ENCODE measurements at places on chromosomes 12 and 14.

- no peak for DNase-seq
These were observed 252.6 kb downstream of the FOXN3 start for GRCh38 chr14:89164168-89165073.

- DNase-seq, result no peak
These were observed 50.4 kb downstream of the CYP46A1 start for GRCh38 chr14:99734406-99735051.

- no peak for DNase-seq
These were observed 1945.1 kb upstream of the SEL1L start for GRCh38 chr14:83478741-83479140.

DNA sequence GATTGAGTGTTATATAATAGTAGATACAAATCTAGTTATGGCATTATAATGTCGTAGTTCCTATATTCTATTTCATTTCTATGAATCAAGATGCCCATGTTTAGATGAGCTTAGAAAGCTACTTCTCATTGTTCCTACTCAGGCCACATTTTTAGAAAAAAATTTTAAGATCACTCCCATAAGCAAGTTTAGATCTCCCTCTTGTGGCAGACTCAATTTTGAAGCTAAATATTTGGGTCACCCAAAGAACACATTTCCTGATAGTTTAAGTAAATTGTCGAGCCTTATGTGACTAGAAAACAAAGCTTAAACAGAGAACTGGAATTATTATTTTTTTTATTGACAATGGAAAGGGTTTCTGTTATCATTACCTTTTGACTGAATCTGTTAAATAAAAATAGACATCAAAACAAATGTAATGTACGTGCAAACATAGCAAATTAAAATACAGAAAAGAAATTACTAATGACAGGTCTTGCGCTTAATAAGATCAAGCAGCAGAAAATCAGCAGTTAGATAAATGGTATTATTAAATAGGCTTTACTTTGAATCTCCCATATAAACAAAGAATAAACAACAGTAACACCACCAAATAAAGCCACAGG lies 180.2 kb downstream of the ACSS3 start:
- no peak for DNase-seq

DNA sequence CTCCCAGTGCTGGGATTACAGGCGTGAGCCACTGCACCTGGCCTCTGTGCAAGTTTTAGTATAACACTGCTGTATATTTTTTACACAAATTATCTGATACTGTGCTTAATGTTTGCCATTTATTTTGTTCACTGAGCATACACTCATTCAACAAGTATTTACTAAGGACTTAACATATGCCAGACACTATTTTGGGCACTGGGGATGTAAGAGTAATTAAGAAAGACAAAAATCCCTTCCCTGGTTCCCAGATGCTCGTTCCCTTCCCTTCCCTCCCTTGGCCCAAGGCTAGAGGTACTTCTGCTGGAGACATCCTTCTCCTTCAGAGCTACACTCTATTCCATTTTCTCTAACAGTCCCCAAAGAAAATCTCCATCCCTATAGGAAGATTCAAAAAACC lies 12.5 kb downstream of the CIT start:
- no peak for DNase-seq

DNA sequence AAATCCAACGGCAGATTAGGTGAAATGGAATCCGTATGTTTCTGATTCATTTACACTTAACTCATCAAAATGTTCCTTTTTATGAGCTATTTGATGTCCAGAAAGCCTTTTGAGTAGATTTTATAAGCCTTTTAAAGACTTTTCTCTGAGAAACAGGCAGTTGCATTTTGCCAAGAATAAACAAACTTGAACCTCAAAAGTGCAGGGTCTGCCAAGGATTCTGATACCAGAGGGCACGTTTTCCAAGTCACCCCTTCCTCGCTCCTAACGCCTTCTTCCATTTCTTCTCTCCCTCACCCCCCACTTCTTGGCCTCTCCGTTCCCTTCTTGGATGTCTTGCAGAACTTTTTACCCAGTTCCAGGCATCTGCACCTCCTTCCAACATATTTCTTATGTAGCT lies 200.6 kb upstream of the TBX3 start:
- no peak for DNase-seq

DNA sequence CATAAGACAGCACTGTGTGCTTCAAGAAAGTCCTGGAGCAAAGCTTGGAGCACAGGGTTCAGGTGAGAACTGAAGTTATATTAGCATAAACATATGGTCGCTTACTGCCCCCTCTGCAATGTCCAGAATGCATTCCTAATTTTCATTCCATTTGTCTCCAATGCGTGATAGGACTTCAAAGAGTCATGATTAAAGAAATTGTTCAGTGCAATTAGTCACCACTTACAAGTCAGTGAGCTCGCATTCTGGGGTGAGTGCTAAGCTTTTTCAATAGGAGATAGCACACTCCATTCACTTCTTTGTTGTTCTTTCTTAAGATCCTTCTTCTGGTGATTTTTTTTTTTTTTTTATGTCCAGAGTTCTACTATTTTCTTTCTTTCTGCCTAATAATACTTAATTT lies 398.4 kb downstream of the SYT1 start:
- no peak for DNase-seq

GRCh38 chr12:98751580-98752115 lies 106.6 kb downstream of the APAF1 start:
- DNase-seq, result no peak

GRCh38 chr14:84225268-84225667 lies 1304.7 kb upstream of the FLRT2 start:
- no peak for DNase-seq

- peak; percentile 13 for DNase-seq
These were observed at the start of gene ASIC1 for GRCh38 chr12:50057000-50057841. Gene ASIC1 (plus strand): TSS chr12:50057596. CDS start chr12:50058767, 1,171 bp downstream.

DNA sequence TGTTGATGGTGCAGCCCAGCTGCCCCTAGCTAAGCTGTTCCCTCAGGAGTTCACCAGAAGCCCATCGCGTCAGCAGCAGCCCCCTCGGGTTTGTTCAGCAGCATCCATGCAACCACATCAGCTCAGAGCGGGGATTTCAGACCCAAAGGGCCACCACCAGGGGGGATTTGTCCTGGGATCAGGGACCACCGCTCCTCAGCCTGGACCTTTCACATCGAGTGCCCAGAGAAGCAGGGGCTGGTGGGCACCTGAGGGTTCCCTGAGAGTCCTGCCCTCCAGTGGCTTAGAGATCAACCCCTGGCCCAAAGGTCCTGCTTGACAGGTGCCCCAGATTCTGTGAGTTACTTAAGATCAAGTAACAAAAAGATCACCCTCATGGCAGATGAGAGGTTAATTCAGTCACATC lies 65.9 kb upstream of the C14orf180 start:
- no peak for DNase-seq

- no peak for DNase-seq
These were observed 24.7 kb upstream of the TMED10 start for GRCh38 chr14:75201087-75201486.

GRCh38 chr14:74867673-74868072 lies 8.3 kb downstream of the PROX2 start:
- no peak for DNase-seq

- DNase-seq, result no peak
These were observed 52.8 kb upstream of the STXBP6 start for GRCh38 chr14:25102788-25103187.

GRCh38 chr12:110670161-110670701 lies 18.7 kb downstream of the HVCN1 start:
- DNase-seq, result no peak

DNA sequence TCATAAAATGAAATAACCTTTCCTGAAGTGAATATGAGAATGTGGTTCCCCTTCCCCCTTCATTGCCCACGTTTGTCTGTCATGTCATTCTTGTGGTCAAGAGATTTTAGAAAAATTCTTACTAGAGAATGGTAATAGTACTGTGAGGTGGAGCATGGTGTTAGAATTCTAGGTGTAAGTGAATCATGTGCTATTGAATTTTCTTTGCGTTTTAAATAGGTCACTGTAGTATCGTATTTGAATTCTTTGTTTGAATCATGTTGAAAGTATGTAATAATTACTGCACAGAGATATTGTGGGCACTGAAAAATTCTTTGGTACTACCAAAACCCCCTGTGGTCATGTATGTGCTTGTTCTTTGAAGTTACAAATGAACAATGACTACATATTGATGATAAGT lies 49.9 kb downstream of the FUT8 start:
- no peak for DNase-seq

GRCh38 chr12:83538361-83538965 lies 851.8 kb downstream of the TMTC2 start:
- no peak for DNase-seq

DNA sequence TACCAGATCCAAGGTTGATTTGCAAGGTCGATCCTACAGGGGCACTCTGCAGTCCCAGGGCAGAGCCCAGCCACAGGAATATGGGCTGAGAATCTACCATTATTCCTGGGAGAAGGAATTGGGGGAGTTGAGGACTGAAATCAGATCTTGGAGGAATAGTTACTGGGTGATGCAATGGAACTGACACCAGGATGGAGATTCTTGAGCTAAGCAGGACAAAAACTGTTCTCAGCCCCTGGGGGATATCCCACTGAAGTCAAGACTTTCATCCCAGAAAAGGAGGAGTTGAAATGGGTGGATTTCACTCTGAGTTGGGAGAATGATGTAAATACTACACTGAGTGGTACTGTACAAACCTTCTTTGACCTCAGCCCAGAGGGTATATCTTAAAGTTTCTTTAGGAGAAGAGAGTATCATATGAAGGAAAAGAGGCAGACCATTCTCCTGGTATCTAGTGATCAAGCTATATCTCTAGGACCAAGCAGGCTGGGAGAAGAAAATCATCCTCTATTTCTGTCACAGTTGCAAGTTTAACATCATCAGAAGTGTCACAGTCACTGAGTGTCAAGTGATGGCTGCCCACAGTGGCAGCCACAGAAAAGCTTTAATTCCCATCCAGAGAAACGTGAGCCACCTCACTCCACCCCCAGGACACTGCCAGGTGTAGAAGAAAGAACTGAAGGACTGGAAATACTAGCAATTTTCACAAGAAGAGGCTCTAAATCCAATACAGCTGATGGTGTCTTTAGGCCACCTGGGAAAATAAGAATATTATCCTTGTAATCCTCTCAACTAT lies 181.9 kb downstream of the NUAK1 start:
- DNase-seq, result no peak

DNA sequence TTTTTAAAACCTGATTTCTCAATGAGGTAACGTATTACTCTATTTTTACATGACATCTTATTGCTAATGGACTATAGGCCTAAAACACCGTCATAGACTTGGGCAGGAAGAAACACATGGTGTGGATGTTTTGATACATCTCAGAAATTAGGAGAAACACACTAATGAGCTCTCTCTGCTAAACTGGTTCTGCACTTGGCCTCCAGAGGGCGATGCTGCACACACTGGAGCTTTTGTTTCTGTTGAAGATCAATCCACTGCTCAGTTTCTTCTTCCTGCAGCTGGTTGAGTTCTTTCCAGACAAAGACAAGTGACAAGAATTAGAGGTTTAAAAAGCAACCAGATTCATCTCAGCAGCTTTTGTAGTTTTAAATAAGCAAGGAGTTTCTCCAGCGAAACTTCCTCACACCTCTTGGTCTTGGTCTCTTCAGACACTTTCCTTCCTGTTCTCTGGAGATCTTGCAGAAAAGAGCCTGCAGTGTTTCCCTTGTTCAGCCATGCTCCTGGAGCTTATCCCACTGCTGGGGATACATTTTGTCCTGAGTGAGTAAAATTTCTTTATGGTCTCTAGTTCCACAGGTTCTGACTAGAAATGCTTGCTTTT lies 178.5 kb upstream of the OR4E1 start:
- peak; percentile 63 for DNase-seq

GRCh38 chr12:24649634-24650033 lies 299.3 kb downstream of the BCAT1 start:
- DNase-seq, result no peak

DNA sequence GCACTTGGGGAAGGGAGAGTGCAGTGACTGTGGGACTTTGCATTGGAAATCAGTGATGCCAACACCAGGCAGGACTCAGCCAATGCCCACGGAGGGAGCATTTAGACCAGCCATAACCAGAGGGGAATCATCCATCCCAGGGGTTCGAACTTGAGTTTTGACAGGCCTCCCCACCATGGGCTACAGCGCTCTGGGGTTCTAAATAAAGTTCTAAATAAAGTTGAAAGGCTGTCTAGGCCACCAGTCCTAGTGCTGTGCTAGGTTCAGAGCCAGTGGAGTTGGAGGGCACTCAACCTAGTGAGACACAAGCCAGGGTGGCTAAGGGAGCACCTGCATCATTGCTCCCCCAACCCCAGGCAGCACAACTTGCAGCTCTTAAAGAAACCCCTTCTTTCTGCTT lies 82.0 kb upstream of the SLC38A4 start:
- no peak for DNase-seq

DNA sequence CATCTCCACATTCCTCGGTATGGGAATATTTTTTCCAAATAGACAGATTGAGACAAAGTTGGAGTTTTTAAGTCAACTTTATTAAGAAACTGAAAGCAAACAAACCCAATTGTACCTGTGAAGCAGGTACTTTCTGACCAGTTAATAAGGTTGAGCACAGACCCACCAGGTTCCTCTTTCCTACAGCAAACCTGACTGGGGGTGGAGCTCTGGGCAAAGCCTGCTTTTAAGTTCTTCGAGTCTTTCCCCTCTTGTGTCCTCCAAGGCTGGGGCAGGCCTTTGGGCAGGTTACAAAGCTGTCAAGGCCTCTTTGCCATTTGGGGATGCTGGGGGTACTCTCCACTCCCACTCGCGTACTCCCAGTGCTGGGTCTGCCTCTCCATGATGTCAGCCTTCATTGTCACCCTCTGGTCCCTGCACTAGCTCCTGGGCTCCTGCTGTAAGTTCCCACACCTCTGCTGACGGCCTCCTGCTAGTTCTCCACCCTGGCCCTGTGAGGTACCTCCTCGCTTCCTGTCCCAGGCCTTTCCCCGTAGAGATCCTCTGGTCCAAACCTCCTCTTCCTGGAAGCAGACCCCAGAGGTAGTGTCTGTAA lies 3.2 kb downstream of the KCNH3 start:
- no peak for DNase-seq

Measured in T follicular helper cell (primary cell).